Ovary (tissue), 10 donors: ENCODE measurements at places on chromosomes 1 and 21. TPM values are rescaled to one million over a fixed set of nuclear protein-coding genes. Genes with fewer than 3 reads are reported as not detected.

BRDT gene
- total RNA-seq, result not detected

- H3K4me1 ChIP-seq, result no peaks in the 10 kb centered on the region
- no peak overlapping the region for H3K27ac ChIP-seq
- no peaks in the 10 kb centered on the region for H3K36me3 ChIP-seq
- DNase-seq, result no peak
- no peak overlapping the region for H3K4me3 ChIP-seq
These were observed 3.9 kb upstream of the TNFRSF4 start for GRCh38 chr1:1217621-1218523.

DNA sequence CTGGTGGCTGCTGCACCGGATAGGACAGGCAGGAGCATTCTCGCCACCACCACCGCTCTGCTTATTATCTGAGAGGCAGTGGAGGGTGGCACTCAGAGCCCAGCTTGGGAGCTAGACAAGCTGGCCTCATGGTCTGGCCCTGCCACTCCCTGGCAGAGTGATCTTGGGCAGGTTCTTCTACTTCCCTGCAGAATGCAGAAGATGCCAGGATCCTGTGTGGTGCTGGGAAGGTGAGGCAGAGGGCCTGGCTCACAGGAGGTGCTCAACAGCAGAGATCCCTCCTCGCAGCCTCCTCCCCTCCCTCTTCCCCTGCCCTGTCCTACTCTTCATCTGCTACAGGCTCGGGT is 60.4 kb downstream of the ARHGEF10L start:
- no peak overlapping the region for H3K27ac ChIP-seq
- H3K36me3 ChIP-seq, result no peaks in the 10 kb centered on the region
- DNase-seq, result no peak
- peaks cover 2% of the 10 kb centered on the region for H3K4me1 ChIP-seq

DNA sequence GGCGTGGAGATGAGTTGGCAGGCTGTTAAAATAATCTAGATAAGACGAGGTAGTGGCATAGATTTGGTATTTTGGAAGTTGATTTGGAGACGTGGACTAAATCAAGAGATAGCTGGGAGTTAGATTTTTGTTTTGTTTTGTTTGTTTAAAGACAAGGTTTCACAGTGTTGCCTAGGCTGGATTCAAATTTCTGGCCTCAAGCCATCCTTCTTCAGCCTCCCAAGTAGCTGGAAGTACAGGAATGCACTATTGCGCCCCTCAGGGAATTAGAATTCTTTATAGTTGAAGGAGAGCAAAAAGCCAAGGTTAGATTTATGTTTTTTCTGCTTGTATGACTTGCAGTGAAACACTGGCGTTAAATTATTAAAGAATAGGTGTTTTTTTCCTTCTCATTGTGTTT is 22.3 kb upstream of the SNRPE start:
- H3K4me3 ChIP-seq, result no peak overlapping the region
- H3K36me3 ChIP-seq, result no peaks in the 10 kb centered on the region
- peaks cover 1% of the 10 kb centered on the region for H3K4me1 ChIP-seq
- no peak for DNase-seq

GRCh38 chr1:204574865-204575163 is 58.6 kb downstream of the MDM4 start:
- no peaks in the 10 kb centered on the region for H3K27me3 ChIP-seq
- H3K4me3 ChIP-seq, result no peak overlapping the region
- H3K4me1 ChIP-seq, result no peaks in the 10 kb centered on the region
- no peak overlapping the region for H3K27ac ChIP-seq
